ENCODE measurements at places on chromosomes 1 and 21. TPM values are rescaled to one million over a fixed set of nuclear protein-coding genes. Genes with fewer than 3 reads are reported as not detected.

DNA sequence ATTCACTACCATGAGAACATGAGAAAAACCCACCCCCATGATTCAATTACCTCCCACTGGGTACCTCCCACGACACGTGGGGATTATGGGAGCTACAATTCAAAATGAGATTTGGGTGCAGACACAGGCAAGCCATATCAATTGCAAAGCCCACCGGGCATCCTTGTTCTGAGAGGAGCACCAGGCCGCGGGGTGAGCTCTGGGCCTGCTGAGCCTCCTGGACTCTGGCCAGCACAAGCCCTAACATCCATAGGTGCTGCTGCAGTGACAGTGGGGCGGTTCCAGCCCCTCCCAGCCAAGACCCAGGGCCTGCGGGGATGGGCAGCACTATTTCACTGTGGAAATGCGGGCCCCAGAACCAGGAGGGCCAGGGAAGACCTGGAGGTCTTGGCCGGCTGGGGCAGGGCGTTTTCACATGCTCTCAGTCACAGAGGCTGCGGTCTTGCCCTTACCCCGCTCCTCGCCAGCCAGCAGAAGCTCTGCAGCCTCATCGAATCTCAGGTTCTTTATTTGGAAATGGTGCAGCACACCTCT lies 103.8 kb downstream of the PCBP3 start:
- no peak for DNase-seq

DNA sequence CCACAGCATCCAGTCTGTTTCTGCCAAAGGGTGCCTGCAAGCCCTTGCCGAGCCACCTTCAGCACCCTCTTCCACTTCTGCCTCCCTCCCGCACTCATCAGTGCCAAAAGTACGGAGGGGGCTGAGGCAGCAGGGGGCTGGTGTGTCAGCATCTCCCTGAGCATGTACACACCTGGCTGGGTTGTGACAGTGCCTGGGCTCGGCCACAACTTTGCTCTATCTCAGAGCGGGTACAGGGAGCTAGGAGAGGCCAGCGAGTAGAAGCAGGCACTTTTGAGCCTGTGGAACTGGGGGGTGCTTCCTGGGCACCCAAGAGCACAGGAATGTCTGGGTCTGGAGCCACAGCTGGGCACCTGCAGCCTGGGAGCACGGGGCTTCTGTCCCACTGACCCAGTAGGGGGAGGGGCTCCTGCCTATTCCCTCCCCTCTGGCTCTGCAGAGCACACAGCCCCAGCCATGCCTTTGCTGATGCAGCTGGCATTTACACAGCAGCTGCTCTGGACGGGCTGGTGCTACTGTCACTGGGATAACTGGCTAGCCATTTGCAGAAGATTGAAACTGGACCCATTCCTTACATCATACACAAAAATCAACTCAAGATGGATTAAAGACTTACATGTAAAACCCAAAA lies 319.8 kb upstream of the RRP15 start:
- no peak for DNase-seq

TRIM45 gene
- 2.9 TPM for total RNA-seq

GRCh38 chr1:220803401-220804201 lies 16.9 kb downstream of the MTARC1 start:
- DNase-seq = peak; percentile 40

DNA sequence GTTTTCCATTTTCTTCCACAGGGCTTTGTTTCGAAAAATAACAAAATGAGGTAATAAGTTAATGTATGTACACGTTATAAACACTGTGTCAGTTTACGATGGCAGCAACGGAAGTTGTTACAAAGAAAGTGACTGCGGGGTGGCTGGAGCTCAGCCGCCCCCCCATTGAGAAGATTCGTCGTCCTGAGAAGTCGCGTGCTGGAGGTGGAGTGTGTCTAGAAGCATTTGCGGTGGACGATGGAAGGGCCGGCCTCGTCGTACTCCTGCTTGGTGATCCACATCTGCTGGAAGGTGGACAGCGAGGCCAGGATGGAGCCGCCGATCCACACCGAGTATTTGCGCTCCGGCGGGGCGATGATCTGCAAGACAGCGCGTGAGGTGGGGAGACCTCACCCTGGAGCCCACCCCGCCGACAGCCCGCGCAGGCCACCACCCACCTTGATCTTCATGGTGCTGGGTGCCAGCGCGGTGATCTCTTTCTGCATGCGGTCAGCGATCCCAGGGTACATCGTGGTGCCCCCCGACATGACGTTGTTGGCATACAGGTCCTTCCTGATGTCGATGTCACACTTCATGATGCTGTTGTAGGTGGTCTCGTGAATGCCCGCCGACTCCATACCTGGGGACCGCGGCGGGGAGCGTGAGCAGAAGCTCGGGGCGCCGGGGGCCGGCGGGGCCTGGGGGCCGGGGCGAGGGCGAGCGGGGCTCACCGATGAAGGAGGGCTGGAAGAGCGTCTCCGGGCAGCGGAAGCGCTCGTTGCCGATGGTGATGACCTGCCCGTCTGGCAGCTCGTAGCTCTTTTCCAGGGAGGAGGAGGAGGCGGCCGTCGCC lies 2.4 kb downstream of the ACTA1 start:
- no peak for DNase-seq

DNA sequence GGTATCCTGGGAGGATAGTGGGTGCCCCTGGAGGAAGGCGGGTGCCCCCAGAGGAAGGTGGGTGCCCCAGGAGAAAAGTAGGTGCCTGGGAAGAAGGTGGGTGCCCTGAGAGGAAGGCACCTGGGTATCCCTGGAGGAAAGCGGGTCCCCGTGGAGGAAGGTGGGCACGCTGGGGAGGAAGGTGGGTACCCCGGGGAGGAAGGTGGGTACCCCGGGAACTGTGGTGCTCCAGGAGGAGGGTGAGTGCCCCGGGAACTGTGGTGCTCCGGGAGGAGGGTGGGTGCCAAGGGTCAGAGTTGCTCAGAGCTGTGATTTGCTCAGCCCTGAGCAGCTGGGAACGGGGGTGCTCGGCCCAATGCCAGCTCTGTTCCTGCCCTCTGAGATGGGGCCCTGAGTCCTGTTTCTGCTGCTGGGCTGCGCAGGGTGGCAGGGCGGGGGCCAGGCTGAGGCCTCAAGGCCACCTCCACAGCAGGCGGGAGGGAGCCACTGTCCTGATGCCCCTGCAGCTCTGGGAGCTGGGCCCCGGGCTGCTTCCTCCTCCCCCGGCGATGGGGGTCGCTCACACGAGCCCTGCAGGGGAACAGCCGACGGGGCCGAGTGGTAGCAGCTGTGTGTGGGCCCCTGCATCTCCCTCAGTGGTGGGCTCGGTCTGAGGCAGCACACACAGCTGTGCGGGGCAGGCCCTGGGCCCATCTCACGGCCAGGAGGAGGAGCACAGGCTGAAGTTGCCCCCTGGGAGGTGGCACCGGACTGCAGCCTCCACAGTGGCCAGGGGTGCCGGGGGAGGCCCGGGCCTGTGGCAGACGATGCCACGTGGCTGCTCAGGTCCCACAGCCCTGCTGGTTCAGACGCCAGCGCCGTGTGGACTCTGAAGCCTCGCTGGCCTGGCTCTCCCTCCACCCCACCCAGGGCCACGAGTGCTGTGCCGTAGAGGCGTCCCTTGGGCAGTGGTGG lies 57.4 kb downstream of the SLX9 start:
- DNase-seq = no peak

All from NCI-H460 (cell line).